ENCODE measurements at places on chromosomes 2 and 18. TPM values are rescaled to one million over a fixed set of nuclear protein-coding genes. Genes with fewer than 3 reads are reported as not detected.

ITPRIPL1 gene
- total RNA-seq = 4.7 TPM

IL1A gene
- total RNA-seq = not detected

CCL20 gene
- not detected for total RNA-seq

CAPN14 gene
- total RNA-seq = 4.1 TPM

SLC23A3 gene
- total RNA-seq = 0.63 TPM

STON1 gene
- 10.6 TPM for total RNA-seq

ASPRV1 gene
- total RNA-seq = 8.8 TPM

ADD2 gene
- 552 TPM for total RNA-seq

LOXHD1 gene
- total RNA-seq = 0.31 TPM

MRO gene
- total RNA-seq = 0.31 TPM

FBXO41 gene
- total RNA-seq = 28.8 TPM

HRH4 gene
- not detected for total RNA-seq

GDF7 gene
- total RNA-seq = 0.31 TPM

RAB11FIP5 gene
- total RNA-seq = 9.1 TPM

CCDC74B gene
- 5.6 TPM for total RNA-seq

HOXD10 gene
- total RNA-seq = not detected

CAVIN2 gene
- total RNA-seq = 2.2 TPM

SERPINB10 gene
- not detected for total RNA-seq

ZNF804A gene
- 24.1 TPM for total RNA-seq

All from parietal lobe (tissue), 2 donors.